ENCODE measurements at places on chromosomes 7 and 10. TPM values are rescaled to one million over a fixed set of nuclear protein-coding genes. Genes with fewer than 3 reads are reported as not detected.

Gene GPRIN2
- 3.1 TPM for polyA plus RNA-seq

Gene ZNF655
- 56.9 TPM for polyA plus RNA-seq

Gene FAM131B
- 0.28 TPM for polyA plus RNA-seq

Gene TIAL1
- 46.8 TPM for polyA plus RNA-seq

Gene SLC13A1
- polyA plus RNA-seq, result not detected

Gene ADAM12
- under 0.01 TPM for polyA plus RNA-seq

Gene GIMAP7
- 8.0 TPM for polyA plus RNA-seq

Gene SAP25
- polyA plus RNA-seq, result 1.5 TPM

Gene BTBD16
- polyA plus RNA-seq, result 0.04 TPM

Gene ADAM22
- polyA plus RNA-seq, result 0.16 TPM

Gene INTS15
- 8.9 TPM for polyA plus RNA-seq
